ENCODE measurements at places on chromosomes 2 and 18.

GRCh38 chr2:136019306-136019705, 33.9 kb upstream of the DARS1 start:
- no peak for DNase-seq

DNA sequence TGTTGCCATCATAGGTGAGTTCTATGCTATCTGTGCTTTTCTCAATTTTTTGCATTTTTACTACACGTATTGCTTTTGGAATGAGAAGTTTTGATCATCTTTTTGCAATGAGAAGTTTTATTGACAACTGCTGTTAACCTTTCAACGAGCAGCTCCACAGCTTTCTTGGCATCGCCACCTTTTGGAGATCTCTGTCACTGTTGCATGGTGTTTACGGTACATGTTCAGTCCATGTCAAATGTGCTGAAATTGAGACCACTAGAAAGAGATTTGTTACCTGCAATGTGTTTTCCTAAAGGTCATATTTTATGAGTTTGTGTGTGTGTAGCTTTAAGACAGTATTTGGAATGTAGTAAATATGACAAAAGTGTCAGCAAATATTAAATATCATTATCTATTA, 120.8 kb downstream of the OSBPL6 start:
- DNase-seq: no peak

DNA sequence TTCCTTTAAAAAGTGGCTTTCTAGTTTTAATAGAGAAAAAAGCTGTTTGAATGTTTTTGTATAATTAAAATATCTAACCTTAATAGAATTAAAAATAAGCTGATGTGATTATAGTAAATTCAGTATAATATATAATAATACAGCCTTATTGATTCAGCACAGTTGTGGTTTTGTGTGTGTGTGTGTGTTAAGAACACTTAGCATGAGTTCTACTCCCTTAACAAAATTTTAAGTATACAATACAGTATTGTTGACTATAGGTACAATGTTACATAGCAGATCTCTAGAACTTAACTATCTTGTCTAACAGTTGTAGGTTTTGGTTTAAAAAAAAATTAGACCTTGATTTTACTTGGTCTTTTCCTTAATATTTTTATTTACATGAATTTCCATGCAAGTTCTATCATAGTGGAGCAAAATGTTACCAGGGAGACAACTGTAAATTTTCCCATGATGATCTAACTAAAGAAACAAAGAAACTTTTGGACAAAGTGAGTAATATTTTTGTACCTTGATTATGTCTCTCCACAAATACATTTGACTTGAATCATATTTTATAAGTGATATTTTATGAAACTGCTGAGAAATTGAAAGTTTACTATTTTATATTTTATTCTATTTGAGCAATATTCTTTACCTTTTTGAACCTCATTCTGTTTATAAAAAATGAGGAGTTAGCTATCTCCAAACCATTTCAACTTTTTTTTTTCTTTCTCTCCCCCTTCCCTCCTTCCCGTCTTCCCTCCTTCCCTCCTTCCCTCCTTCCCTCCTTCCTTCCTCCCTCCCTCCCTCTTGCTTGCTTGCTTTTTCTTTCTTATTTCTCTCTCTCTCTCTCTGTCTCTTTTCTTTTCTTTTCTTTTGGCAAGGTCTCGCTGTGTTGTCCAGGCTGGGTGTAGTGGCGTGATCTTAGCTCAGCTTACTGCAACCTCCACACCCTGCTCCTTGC, 46.3 kb downstream of the ZC3H6 start:
- DNase-seq: no peak

- no peak for DNase-seq
Measured at GRCh38 chr2:188647430-188648070, 326.6 kb upstream of the COL3A1 start.

GRCh38 chr18:9823805-9824473, 61.8 kb upstream of the TXNDC2 start:
- no peak for DNase-seq

DNA sequence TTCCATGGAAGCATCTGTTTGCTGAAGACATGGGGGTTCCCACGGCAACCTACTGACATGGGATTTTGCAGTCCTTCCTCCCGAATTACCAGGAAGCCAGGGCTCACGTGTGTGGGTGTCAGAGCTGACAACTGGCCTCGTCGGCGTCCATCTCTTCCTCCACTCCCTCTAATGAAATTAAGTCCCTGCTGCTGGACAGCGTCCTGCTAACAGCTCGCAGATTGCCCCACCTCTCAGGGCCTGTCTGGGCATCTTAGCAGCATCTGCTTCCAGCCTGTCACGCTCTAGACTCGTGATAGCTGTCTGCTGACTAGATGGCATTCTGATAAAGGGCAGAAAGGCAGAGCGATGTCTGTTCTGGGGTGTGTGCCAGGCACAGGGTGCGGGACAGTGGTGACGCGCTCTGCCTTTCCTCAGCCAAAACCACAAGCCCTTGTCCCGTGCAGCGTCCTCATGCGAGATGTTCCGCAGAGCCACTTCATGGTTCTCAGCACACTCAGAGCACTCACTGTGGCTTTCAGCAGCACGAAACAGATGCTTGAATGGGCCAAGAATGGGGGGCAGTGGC, 161.1 kb downstream of the ARL4C start:
- DNase-seq: peak; percentile 19

GRCh38 chr2:1812926-1813325, 68.6 kb upstream of the PXDN start:
- no peak for DNase-seq

GRCh38 chr2:88489181-88489580, 36.7 kb upstream of the FOXI3 start:
- DNase-seq: no peak

DNA sequence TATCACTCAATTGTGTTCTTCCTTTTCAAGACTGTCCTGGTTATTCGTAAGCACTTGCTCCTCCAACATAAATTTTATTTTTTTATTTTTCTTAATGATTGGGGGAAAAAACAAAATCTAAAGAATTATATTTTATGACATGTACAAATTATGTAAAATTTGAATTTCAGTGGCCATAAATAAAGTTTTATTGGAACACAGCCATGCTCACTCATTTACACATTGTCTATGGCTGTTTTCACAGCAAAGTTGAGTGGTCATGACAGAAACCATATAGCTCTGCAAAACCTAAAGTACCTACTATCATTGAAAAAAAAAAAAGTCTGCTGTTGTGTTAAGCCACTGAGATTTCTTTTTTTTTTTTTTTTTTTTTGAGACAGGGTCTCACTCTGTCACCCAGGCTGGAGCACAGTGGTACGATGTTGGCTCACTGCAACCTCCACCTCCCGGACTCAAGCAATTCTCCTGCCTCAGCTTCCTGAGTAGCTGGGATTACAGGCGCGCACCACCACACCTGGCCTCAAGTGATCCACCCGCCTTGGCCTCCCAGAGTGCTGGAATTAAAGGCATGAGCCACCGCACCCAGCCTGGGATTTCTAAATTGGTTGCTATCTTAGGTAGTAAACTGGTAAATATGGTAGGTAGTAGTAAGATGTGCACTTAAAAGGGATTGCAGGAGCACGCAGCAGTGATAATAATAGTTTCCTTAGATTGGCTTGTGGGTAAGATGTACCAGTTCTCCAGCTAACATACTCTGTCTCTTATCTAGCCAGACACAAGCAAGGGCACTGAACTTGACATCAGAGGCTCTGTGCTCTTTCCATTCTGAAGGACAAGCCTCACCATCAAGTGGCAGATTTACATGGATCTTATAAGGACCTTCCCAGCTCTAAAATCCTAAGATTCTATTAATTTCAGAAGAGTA, 44.4 kb downstream of the KCNG3 start:
- no peak for DNase-seq

DNA sequence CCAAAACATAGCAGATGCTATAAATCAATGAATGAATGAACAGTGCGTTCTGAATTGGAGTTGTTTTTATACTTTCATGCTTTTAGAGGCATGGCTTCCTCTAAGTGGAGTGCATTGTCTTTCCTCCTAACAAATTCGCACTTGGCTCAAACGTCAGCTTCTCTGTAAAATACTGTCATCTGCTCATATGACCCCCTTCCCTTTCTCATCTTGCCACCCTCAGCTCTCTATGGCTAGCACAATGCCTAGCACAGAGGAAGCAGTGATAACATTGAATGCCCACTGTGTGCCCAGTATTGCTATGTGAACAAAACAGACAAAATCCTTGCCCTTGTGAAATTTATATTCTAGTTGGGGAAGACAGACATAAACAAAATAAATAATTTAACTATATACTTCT, 258.8 kb downstream of the MREG start:
- DNase-seq: no peak

- DNase-seq: no peak
Measured at GRCh38 chr2:129334696-129335410, 644.6 kb upstream of the RAB6C start.

DNA sequence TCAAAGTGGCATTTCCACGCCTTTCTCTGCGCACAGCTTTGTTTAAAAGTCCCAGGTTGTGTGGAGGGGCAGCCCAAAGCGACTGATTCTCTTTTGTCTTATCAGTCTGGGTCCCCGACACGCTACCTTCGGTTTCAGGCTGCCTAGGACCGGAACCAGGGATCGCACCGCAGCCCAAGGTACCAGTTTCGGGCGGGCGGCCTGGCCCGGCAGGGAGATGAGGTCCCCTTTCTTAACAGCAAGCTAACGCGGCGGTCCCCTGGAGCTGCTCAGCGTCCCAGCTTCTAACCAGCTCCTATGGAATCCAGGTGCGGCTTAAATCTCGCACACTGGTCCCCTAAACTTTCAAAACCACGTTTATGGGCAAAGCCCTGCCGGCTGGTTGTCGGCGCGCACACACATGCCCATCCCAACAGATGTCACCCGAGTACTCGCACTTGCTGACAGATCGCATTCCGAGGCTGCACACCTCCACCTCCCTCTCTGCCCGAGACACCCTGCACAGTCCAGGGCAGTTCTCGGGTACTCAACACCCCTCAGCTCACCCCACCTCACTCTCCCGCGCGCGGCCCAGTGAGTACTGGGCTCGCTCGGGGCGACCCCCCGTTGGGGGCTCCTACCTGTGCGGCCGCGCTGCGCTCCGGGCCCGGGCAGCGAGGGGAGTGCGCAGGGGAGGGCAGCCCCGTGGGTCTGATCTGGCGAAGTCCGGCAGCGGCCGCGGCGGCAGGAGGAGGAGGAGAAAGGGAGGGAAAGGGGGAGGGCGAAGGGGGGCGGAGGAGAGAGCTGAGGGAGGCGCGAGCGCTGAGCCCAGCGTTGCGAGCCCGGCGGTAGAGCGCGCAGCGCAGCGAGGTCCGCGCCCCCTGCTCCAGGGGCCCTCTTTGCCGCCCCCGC, at the start of gene EFEMP1:
Gene EFEMP1, minus strand, starts transcription at position 692 of the 891 bp plus-strand sequence. CDS start 1,342 bp downstream, outside the sequence.
- no peak for DNase-seq

DNA sequence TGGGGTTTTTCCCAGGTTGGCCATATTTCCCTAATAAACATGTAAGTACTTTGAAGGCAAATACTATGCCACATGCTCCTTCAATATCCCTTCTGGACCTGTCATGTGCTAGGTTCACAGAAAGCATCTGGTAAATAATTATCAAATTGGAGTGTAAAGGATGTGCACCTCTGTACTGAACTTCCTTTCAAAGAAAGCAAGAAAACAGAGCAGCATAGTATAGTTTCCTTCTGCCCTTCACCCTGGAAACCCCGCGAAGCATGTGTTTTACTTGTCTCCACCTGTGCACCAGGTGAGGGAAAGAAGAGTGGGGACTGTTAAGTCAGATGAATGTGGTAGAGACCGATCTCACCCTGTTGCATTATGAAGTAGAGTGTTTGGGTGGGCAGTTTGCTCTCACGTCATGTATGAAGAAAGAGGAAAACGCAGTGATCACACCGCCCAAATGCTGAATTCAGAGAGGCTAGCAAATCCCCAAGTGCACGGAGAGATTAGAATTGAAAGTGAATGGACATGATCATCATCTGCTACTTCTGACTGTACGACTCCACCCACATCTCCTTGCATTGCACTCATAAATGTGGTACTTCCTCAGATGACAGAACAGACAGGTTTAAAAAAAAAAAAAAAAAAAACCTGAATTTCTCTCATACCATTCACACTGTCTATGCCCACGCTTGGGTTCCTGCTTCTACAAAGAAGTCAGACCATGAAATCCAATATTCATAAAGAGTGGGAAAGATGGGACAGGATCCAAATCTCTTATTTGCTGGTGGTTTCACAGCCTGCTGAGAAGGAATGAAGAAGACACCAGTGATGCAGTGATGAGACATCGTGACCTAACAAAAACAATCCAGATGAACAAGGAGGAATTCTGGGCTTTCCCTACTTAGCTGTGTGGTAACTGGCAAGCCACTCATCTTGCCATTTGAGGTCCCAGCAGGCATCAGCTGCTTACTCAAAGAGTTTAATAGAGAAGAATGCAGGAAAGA, 448.6 kb downstream of the BCL11A start:
- no peak for DNase-seq

- DNase-seq: no peak
Measured at GRCh38 chr2:75432761-75433361, 127.9 kb downstream of the EVA1A start.

DNA sequence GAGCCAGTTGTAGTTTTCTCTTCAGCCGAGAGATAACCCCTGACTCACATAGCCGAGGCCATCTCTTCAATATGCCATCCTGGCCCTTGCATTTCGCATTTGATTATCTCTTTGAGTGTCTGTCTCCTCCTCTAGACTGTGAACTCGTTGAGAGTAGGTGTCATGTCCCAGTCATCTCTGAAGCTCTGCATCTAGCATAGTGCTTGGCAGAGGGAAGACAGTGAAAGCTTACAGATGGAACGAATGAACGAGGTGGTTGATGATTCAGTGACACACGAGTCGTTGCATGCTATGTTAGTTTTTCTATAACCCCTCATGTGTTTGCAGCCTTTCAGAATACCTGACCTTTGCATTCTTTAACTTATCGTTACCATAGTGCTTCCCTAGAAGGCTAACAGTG, 59.9 kb upstream of the CYRIA start:
- no peak for DNase-seq

DNA sequence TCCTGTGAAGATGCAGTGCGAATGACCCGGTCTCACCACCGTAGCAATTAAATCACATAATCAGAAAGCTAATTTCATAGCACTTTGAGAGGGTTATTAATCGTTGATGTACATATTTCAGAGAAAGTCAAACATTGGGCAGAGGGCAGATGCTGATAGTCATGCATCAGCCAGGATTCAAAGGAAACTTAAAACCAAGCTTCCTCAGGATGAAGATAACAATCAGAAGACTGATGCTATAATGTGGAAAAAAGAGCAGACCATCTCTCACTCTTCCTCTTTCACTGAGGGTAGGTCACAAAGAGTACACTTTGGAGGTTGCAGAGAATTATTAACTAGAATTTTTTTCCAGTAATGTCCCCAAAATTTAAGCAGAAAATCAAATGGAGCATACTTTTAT, 1027.7 kb upstream of the ZEB2 start:
- no peak for DNase-seq

GRCh38 chr18:12029786-12030584, 48.7 kb downstream of the IMPA2 start:
- no peak for DNase-seq

DNA sequence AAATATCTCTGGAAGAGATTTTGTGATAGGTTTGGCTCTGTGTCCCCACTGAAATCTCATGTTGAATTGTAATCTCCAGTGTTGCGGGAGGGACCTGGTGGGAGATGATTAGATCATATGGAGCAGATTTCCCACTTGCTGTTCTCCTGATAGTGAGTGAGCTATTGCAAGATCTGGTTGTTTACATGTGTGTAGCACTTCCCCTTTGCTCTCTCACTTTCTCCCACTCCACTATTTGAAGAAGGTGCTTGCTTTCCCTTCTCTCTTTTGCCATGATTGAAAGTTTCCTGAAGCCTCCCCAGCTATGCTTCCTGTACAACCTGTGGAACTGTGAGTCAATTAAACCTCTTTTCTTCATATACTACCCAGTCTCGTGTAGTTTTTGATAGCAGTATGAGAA, 97.0 kb upstream of the FN1 start:
- no peak for DNase-seq

GRCh38 chr2:88209521-88210131, 39.5 kb downstream of the THNSL2 start:
- DNase-seq: no peak
